Kasumi-1 (cell line): ENCODE measurements at places on chromosomes 11 and 22.
A peak's percentile ranks its signal among the peaks of the same experiment; 100 is the strongest.

GRCh38 chr11:76257074-76257719 is 50.9 kb upstream of the WNT11 start:
- no peak for DNase-seq

- DNase-seq, result no peak
These were observed 11.7 kb downstream of the B4GALNT4 start for GRCh38 chr11:380996-381395.

- DNase-seq, result no peak
These were observed 115.5 kb downstream of the TEAD1 start for GRCh38 chr11:12789596-12790215.

GRCh38 chr11:40130427-40130826 is 1329.0 kb downstream of the LRRC4C start:
- DNase-seq, result peak; percentile 21

DNA sequence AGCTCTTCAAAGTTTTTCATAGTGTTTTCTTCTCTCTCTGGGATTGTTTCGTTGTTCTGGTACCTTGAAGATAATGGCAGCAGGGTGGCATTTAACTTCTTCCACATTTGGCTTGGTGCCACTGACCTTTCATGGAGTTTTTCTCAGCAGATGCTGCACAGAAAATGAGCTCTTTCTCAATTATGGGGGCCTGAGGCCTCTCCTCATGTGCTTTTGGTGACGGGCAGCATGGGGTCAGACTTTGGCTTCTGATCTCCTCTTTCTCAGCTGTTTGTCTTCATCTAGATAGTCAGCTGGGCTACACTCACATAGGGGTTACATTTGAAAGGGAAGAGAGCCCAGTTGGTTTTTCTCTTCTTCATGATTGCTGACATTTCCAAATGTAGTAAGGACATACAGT is 76.3 kb downstream of the FAT3 start:
- DNase-seq, result no peak

DNA sequence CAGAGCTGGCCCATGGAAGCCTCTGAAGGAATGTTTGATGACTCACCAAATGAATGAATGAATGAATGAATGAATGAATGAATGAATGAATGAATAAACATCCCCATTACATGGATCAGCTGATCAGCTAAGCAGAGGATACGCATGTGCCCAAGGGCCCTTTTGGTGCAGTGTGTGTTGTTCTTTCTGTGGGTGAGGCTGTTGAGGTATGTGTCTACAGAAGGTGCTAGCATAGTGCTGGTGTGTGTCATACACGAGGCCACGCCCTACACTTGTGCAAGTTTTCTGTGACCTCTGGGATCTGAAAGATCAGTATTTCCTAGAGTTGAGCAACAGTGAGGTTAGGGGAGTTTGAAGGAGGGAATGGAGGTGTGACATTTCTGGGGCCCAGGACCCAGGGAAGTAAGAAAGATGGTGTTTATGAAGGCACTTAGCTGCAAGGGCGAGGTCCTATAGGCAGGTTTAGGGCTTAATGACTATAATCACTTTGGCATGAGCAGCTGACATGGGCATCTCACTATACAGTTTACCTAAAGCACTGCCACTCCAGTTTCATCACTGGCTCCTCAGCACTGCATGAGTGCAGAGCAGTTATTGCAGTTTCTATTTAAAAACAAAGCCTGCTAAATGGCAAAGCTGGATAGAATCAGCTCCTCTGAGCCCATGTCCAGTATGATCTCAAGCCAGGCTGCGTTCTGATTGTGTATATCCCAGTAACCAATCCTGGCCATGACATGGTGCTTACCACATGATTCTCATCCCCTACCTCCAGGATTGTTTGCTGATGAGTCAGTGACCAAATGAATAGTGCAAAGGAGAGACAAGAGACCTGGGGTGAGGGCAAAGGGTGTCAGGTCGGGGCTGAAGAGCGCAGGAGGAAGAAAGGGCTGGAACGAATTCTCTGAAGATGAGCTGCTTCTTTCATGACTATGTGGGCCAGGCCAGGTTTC is 36.4 kb upstream of the E2F8 start:
- DNase-seq, result no peak

GRCh38 chr11:115180272-115180671 is 323.9 kb downstream of the CADM1 start:
- DNase-seq, result no peak
